MM.1S (cell line): ENCODE measurements at places on chromosomes 16 and 17.

DNA sequence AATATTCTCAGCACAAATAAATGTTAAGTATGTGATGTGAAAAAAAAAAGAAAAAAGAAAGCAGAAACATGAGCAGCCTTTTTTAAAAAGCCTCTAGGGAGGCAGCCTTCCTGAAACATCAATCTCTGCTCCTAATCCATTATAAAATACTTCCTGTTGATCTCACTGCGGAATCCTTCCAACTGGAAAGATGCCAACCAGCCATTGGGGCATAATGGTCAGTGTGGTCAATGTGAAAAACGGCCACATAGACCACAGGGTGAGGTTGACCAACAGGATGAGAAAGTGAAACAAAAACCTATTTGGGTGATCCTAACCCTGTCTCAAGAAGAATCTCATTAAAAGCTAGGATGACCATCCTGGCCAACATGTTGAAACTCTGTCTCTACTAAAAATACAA is 26.1 kb upstream of the ABCA8 start:
- H3K27me3 ChIP-seq: no peaks in the 10 kb centered on the region
- DNase-seq: peak; percentile 53
- no peaks in the 10 kb centered on the region; the same call in 1 of the 2 replicates for H3K4me1 ChIP-seq
- no peaks in the 10 kb centered on the region for H3K36me3 ChIP-seq

DNA sequence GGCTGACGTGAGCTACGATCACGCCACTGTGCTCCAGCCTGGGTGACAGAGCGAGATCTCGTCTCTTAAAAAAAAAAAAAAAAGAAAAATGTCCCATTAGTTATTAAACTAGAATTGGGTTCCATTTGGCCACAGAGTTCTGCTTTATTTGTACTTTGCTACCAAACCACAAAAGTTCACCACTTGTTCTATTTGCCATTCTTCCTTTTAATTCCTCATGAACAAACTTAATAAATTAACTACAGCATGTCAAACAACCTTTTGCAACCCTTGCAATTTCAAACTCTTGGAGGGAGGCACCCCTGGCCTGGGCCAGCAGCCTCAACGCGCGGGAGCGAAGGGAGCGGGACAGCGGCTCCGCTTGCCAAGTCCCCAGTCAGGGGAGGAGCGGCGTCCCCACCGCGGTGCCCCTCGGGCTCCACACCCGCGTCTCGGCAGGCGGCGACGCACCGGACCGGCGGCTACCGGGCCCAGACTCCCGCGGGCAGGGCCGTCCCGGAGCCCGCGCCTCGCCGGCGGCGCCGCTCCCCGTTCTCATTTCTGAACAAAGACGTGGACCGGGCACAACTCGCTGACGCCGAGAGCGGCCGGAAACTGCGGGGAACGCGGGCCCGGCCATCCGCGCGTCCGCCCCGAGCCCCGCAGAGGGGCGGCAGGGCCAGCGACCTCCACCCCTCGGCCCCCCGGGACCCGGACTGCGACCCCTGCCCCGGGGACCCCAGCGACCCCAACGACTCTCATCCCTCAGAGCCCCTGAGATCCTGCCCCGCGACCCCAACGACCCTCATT is 775 bp downstream of the CYTH1 start:
- H3K27ac ChIP-seq: peak overlapping the region; percentile 95
- peak overlapping the region; percentile 81 for H3K4me3 ChIP-seq
- no peaks in the 10 kb centered on the region for H3K36me3 ChIP-seq
- H3K4me1 ChIP-seq: peaks cover 37% of the 10 kb centered on the region
- DNase-seq: peak; percentile 44

- H3K27ac ChIP-seq: no peak overlapping the region
- H3K27me3 ChIP-seq: no peaks in the 10 kb centered on the region
- no peak overlapping the region for H3K4me3 ChIP-seq
- H3K4me1 ChIP-seq: no peaks in the 10 kb centered on the region
- DNase-seq: no peak
Observed at GRCh38 chr17:34816848-34817247, 144.4 kb downstream of the CCT6B start.

DNA sequence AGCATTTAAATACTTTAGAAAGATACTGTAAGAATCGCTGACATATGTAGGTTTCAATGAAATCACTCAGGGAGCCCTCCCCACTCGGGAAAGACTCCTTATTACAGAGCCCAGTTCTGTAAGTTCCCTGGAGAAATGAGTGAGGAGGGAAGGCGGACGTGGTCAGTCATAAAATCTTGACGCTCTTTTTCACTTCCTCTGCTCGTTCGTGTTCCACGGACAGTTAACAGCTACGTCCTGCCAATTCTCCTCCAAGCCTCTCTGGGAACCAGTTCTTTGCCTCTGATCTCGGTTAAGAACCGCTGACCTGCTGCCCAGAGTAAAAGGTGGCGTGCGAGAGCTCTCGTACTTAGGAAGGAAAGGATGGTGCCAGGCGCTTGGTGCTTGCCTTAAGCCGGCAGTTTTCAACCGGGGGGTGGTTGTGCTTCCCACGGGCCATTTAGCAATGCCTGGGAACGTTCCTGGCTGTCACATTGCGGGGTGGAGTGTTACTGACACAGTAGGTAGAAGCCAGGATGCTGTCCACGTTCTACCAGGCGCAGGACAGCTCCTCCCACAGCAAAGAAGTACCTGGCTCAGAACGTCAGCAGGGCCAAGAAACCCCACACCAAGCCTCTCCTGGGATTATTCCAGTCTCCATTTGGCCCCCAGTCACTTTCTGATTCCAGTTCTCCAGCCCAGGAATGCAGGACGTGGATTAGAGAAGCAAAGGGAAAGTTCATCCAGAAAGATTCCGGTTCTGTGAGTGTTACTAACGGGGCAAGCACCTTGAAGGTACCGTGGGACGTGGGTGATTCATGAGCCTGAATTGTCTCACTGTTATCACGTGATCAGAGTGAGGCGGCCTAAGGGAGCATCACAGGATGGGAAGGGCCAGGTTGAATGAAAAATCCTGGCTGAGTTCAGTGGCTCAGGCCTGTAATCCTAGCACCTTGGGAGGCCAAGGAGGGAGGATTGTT is 87.7 kb downstream of the MRM3 start:
- peaks cover 94% of the 10 kb centered on the region for H3K27me3 ChIP-seq
- H3K27ac ChIP-seq: no peak overlapping the region
- no peaks in the 10 kb centered on the region for H3K36me3 ChIP-seq
- no peak overlapping the region for H3K4me3 ChIP-seq
- no peaks in the 10 kb centered on the region for H3K4me1 ChIP-seq

DNA sequence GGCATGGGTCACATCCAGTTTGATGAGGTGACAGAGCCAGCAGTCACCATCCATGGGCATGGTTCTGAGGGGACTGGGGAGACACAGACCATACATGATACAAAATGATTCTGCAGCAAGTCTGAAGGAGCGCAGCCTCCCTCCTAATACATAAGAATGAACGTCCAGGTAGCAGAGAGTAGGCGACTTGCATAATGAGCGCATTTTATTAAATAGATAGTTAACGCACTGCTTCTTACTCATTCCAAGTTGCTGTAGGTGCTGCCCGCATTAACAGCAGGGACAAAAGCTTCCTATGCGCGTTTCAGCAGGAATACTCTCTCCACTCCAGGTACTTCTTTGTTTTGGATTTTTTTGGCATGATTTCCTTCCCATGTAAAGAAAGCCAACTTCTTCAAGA is 73.8 kb downstream of the SLC5A11 start:
- H3K36me3 ChIP-seq: no peaks in the 10 kb centered on the region
- H3K27me3 ChIP-seq: no peaks in the 10 kb centered on the region
- DNase-seq: no peak
- H3K4me3 ChIP-seq: no peak overlapping the region
- no peak overlapping the region for H3K27ac ChIP-seq
- no peaks in the 10 kb centered on the region for H3K4me1 ChIP-seq

GRCh38 chr16:61829631-61830030 is 206.6 kb downstream of the CDH8 start:
- no peak for DNase-seq
- no peaks in the 10 kb centered on the region for H3K27me3 ChIP-seq
- no peak overlapping the region for H3K4me3 ChIP-seq
- H3K4me1 ChIP-seq: no peaks in the 10 kb centered on the region
- no peak overlapping the region for H3K27ac ChIP-seq

- H3K27me3 ChIP-seq: no peaks in the 10 kb centered on the region
- H3K27ac ChIP-seq: no peak overlapping the region
- H3K4me3 ChIP-seq: no peak overlapping the region
- H3K36me3 ChIP-seq: no peaks in the 10 kb centered on the region
- no peak for DNase-seq
Observed at GRCh38 chr16:1559446-1559975, 26.0 kb downstream of the TMEM204 start.

DNA sequence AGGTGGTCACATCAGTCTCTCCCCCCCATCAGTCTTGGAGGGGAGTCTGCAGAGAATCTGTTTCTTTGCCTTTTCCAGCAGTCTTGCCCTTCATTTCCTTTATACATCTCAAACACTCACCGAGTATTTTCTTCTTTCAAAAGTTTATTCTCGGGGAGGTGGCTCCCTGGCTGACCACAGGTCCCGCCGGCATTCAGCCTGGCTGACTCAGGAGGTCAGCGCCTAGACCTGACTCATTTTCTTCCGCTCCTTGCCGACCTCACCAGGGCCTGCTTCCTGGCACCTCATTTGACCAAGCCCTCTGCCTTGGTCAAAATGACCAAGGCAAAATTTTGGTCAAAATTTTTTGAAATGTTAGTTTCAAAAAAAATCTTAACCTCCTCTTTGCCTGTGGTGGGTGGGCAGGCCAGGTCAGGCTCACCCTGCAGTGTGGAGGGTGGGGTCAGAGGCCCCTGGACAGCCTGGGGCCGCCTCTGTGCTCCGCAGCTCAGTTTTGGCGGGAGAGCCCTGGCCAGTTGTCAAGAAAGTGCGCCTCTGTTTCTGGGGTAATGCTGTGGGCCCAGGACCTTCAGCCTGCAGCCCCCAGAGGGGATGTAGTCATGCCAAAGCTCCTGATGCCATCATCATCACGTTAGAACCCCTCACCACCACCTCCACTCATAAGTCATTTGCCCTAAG is 165.6 kb downstream of the SPECC1 start:
- no peaks in the 10 kb centered on the region for H3K27me3 ChIP-seq
- H3K4me1 ChIP-seq: no peaks in the 10 kb centered on the region; the same call in 1 of the 2 replicates
- H3K27ac ChIP-seq: no peak overlapping the region
- DNase-seq: no peak
- no peaks in the 10 kb centered on the region for H3K36me3 ChIP-seq
- no peak overlapping the region for H3K4me3 ChIP-seq

DNA sequence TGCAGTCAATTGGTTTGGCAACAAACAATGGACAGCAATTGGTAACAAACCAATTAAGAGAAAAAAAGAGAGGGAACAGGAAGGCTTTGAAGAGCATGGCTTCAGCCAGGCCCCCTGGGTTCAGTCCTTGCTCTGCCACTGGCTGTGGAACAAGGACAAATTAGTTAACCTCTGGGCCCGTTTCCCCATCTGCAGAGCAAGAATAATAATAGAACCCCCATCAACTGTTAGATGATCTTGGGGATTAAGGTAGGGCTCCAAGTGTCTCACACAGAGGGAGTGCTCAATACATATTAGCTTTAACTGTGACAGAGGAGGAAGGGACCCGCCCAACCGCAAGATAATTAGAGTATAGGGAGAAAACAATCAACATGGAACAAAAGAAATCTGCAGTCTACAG is 55.2 kb downstream of the PECAM1 start:
- no peak overlapping the region for H3K4me3 ChIP-seq
- DNase-seq: no peak
- no peaks in the 10 kb centered on the region for H3K36me3 ChIP-seq
- no peaks in the 10 kb centered on the region for H3K4me1 ChIP-seq
- no peak overlapping the region for H3K27ac ChIP-seq
- no peaks in the 10 kb centered on the region for H3K27me3 ChIP-seq

- H3K4me1 ChIP-seq: peaks cover 15% of the 10 kb centered on the region
- DNase-seq: no peak
- H3K27ac ChIP-seq: no peak overlapping the region
- no peaks in the 10 kb centered on the region for H3K36me3 ChIP-seq
- no peak overlapping the region for H3K4me3 ChIP-seq
- H3K27me3 ChIP-seq: no peaks in the 10 kb centered on the region
Observed at GRCh38 chr16:67490335-67491096, 7.2 kb upstream of the AGRP start.

DNA sequence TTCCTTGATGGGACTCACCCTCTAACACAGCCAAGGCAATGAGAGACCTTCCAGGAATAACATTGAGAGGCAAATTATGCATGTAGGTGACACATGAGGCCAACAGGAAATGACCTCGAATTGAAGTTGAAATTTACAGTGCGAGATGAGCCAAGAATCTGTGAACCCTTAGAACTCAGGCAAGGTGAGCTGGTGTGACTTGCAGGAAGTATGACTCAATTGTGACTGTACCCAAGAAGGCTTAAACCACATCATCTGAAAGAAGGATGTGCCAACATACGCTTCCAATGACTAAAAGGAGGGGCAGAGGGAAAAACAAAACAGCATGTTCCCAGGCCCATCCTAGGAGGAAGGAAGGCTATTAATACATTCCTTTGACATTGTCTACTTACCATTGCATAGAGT is 44.8 kb downstream of the PITPNC1 start:
- no peak overlapping the region for H3K4me3 ChIP-seq
- no peaks in the 10 kb centered on the region for H3K36me3 ChIP-seq
- DNase-seq: no peak
- no peak overlapping the region for H3K27ac ChIP-seq

GRCh38 chr17:33245183-33245582 is 47.9 kb downstream of the ASIC2 start:
- no peak overlapping the region for H3K27ac ChIP-seq
- no peak overlapping the region for H3K4me3 ChIP-seq
- H3K4me1 ChIP-seq: no peaks in the 10 kb centered on the region
- no peaks in the 10 kb centered on the region for H3K36me3 ChIP-seq
- no peak for DNase-seq

DNA sequence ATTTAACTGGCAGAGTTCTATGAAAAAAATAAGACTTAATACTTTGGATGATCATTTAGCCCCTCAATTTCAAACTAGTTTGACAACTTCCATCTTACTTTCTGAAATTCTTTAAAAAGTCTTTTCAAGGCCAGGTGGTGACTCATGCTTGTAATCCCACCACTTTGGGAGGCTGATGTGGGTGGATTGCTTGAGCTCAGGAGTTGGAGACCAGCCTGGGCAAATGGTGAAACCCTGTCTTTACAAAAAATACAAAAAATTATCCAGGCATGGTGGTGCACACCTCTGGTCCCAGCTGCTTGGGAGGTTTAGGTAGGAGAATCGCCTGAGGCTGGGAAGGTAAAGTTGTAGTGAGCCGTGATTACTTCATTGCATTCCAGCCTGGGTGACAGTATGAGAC is 154.4 kb downstream of the TANC2 start:
- H3K27me3 ChIP-seq: no peaks in the 10 kb centered on the region
- H3K27ac ChIP-seq: no peak overlapping the region
- H3K4me1 ChIP-seq: no peaks in the 10 kb centered on the region
- no peaks in the 10 kb centered on the region for H3K36me3 ChIP-seq
- H3K4me3 ChIP-seq: no peak overlapping the region

GRCh38 chr16:77206533-77206932 is 7.3 kb downstream of the SYCE1L start:
- no peak overlapping the region for H3K4me3 ChIP-seq
- no peak for DNase-seq
- no peaks in the 10 kb centered on the region for H3K27me3 ChIP-seq
- H3K4me1 ChIP-seq: no peaks in the 10 kb centered on the region
- H3K36me3 ChIP-seq: no peaks in the 10 kb centered on the region

- no peak overlapping the region for H3K27ac ChIP-seq
- H3K36me3 ChIP-seq: no peaks in the 10 kb centered on the region
- no peaks in the 10 kb centered on the region for H3K27me3 ChIP-seq
Observed at GRCh38 chr16:78780808-78781207, 681.4 kb downstream of the WWOX start.

- H3K27me3 ChIP-seq: no peaks in the 10 kb centered on the region
- no peaks in the 10 kb centered on the region for H3K36me3 ChIP-seq
- DNase-seq: peak; percentile 53
- H3K27ac ChIP-seq: no peak overlapping the region
- H3K4me3 ChIP-seq: no peak overlapping the region
Observed at GRCh38 chr17:57009737-57010445, 32.0 kb downstream of the SCPEP1 start.
